ENCODE measurements at places on chromosomes 1 and 21.

- no peak for DNase-seq
These were observed 7.5 kb upstream of the SLC44A5 start for GRCh38 chr1:75618382-75618781.

DNA sequence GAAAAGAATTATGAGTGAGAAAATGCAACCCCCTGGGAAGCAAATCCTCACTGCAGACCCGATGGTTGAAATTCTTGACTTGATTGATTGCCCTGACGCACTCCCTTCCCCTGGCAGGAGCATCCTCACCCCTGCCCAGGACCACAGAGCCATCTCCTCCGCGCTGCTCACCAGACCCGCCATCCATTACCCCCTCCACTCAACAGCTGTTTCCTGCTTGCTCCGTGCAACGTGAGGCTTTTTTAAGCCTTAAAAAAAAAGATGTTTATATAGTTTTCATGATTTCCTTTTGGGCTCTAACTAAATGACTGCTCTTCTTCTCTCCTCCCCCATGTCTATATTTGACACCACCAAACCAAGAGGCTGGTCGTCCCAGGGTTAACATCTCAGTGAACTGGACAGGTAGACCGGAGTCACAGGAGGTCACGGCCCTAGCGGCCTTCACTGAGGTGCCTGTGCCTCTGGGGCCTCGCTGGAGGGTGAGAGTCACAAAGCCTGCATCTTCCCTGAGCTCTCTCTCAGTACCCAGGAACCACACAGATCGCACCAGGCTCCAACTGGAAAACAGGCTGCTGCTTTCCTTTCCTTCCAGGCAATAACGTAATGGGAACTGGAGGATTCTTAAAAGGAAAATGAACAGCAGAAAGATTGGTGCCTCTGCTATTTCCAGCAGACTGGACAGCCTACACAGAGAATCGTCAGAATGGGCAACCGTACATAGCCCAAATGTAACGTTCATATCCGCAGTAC is 49.8 kb downstream of the ZBTB18 start:
- DNase-seq: no peak

GRCh38 chr1:204348722-204349121 is 11.0 kb downstream of the PLEKHA6 start:
- DNase-seq: peak; percentile 58

DNA sequence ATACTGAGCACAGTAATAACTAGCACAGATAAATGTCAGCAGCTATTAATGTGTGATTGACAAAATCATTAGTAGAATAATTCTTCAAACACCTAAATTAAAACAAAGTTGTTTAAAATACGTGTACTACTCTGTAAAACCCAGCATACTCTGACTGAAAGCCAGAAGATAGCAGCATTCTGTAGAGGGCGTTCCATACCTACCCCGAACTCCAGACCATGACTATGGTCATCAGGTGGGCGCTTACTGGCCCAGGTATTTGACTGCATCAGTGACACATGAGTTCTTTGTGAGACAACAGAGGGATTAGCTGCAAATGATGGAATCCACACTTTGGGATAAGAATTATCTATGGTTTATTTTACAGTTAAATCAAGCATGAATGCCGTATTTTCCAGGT is 139.7 kb upstream of the POGK start:
- no peak for DNase-seq

GRCh38 chr1:53362851-53363642 is 35.2 kb upstream of the LRP8 start:
- DNase-seq: no peak

- no peak for DNase-seq
These were observed 77.4 kb downstream of the CCDC18 start for GRCh38 chr1:93257889-93258288.

DNA sequence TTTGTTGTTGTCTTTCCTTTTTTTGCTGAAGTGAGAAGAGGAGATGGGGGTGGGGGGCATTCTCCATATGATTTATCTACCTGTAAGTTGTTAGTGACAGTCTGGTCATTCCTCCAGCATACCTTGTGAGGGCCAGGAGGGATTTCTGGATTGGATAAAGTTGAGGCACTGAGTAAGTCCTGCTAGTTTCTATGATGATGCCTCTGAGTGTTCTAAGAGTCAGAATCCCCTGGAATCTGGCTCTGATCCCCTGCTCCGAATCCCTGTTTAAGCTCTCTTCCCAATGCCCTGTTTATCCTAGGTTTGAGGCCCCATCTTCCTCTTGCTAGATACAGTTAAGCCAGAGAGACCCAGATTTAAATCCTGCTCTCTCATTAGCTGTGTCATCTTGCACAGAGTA is 83.2 kb upstream of the HOOK1 start:
- no peak for DNase-seq

GRCh38 chr1:86472152-86472551 is 3.4 kb downstream of the CLCA1 start:
- DNase-seq: no peak

DNA sequence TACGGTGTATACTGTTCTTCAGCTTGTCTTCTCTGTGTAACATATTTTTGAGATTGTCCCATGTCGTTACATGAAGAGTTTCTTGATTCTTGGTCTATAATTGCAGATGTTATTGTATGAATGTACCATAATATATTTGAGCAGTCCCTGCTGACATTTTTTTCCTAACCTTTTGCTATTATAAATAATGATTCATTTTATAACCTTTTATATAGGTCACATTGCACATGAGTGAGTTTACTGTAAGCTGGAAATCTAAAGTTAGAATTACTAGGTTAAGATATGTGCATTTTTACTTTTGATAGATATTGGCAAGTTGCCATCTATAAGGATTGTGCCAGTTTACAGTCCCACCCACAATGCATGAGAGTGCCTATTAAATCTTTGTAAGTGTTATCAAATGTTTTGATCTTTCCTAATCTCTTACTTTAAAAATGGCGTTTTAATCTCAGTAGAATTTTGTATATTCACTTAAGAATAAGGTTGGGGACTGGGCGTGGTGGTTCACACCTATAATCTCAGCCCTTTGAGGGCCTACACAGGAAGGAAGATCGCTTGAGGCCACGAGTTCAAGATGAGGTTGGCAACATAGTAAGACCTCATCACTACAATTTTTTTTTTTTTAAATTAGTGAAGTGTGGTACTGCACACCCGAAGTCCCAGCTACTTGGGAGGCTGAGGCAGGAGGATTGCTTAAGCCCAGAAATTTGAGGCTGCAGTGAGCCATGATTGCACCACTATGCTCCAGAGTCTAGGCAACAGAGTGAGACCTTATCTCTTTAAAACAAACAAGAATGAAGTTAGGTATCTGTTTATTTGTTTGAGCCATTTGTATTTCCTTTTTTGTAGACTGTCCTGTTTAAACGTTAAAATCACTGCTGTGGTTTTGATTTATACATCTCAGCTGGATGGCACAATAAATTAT is 36.5 kb downstream of the ZMYM1 start:
- DNase-seq: no peak

- DNase-seq: no peak
These were observed 120.1 kb downstream of the XPR1 start for GRCh38 chr1:180751921-180752320.

DNA sequence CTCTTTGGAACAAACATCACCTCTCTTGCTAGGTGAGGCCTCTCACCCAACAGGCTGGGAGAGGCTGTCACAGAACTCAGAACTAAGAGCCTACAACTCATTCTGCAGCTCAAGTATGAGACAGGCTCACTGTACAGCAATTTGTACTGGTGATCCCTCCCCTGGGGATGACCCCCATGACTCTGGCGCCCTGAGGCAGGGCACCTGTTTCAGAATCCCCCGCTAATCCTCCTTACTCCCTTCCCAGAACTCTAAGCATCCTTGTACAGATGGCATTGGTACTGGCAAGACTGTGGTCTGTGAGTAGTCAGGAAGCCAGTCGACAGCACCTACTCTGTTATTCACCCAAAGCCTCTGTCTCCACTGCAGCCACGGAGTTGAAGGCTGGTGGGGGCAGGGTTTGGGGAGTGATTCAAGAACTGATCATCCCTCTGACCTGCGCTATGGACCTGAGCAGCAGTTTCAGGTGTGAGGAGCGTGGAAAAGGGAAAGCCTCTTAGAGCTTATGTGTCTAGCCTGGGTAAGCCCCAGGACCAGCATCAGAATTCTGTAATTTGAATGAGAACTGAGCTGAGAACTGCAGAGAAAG is 655.5 kb downstream of the KIF26B start:
- DNase-seq: no peak

DNA sequence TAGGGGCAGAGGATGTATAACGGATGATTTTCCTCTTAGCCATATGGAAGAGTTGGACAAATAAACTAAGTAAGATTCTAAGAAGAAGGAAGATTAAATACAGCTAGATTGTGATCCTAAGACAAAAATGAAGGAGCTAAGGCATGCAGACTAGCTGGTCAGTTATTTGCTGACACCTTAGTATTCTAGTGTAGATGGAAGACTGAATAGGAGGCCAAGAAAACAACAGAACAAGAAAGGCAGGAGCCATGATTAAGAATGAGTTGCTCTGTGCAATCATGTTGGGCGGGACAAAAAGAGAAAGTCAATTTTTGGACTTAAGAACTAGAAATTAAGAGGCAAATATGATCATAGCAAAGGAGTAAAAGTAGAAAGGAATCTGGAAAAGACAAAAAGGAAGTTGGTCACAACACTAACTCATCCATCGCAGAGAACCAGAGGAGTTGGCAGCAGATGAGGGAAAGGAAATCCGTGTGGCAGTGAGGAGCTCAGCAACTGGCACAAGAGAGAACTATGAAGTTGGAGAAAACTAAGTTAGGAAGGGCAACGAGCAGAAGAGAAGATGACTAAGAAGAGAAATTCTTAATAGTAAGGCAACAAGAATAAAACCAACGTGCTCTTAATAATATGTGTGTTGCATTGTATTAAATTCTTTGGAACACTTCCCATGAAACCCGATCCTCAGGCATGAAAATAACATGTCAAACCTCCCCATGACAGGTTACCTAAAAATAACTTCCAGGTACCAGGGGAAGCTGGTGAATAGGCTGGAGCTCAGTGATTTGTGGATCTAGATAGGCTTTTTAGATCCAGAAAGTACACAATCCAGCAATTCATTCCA is 234.4 kb downstream of the LTN1 start:
- DNase-seq: no peak

DNA sequence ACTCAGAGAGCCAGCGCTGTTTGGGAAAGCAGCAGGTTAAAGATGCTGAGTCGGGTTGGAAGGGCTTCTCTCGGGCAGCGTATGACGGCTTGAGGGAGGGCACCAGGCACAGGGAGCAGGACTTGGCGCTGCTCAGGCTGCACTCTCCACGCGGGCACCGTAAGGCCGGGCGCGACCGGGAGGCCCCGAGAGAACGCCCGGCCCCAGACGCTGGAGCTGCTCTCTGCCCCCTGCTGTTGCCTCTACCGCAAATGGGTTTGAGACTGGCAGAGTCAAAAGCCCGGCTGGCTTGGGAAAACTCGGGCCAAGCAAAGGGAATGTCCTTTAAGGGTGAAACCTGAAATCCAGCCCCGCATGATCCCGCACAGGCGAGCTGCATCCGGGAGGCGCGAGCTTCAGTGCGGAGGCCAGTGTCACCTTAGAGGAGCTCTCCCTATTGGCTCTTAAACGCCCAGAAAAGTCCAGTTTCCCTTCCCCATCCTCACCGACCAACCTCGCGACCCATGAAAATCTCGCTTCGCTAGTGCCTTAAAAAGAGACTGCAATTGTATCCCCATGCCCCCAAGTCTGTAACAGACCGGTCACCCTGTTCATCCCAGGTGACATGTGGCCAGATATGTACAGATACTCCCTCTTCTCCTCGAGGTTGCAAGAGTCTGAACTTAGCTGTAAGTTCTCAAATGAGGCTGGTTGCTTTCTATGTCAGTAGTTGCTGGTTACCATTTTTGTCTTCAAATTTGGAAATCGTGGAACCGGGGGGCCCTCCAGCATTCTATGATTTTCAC is 1.1 kb downstream of the PRRX1 start:
- no peak for DNase-seq

DNA sequence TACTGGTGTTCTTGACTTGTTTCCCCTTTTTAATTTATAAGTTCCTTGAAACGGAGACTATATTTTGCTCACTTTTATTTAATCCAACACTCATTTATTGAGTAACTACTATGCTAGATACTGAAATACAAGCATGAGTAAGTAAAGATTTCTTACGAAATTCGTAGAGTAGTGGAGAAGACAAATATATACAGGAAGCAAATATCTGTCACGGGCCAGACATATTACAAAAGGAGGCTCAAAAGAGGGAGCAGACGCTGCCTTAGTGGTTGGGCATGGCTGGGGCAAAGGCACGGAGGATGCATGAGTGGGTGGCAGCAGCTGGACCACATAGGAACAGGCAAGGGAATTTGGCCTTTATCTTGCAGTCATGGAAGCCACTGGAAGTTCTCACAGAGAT is 6.8 kb downstream of the NCF2 start:
- DNase-seq: no peak

DNA sequence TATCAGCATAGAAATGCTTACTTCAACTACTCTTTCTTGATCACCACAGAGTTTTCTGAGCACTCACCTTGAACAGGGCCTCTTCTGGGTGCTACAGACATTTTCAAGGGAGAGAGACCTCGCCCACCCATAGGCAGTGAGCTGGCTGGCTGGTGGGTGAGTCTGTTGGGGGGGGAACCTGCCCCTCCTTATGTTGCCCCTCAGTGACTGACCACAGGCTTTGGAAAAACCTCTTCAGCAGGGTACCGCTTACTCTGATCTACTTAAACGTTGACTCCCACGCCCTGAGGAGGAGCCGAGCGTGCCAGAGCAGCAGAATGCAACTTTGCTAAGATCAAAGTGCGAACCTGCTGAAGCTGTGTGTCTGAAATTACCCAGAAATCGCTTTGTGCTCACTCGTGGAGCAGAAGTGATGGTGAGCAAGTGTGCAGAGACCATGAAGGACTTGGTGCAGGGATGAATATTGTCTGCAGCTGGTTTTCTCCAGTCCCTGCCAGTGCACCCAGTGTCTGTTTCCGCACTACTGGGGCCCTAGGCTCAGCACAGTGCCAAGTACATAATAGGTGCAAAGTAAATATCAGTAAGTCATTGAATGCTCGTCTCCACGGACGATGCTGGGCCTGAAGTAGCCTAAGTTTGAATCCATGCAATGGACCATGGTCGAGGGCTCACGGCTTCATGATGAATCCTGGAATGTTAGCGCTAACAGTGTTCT is 158.7 kb upstream of the IRF2BP2 start:
- DNase-seq: no peak

DNA sequence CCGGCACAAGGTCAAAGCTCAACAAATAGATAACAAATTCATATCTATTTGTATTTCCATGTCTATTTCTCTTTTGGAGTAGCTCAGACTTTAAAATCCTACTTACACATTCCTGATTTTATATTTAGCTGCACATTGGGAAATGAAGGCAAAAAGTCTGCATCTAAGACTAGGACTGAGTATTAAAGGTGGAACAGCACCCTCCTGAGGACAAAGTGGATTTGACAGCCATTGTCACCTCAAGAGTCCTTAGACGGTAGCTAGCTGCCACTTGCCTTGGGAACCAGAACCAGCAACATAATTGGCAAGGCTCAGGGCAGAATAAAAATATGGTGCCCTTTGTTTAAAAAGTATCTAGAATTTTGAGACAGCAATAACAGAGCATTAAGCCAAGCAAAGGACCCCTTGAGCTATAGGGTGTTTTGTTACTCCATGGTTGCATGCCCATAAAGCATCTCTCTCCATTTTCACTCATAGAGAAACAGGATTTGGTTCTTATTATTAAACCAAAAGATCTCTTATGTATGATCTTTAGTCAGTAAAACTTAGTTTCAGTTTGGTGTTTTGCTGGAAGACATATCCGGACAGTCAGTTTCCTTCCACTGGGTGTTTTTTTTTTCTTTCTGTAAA is 30.0 kb upstream of the SGIP1 start:
- no peak for DNase-seq

GRCh38 chr1:44890007-44890406 is 47.0 kb upstream of the PTCH2 start:
- DNase-seq: no peak

- DNase-seq: no peak
These were observed 9.8 kb upstream of the NLRP3 start for GRCh38 chr1:247406014-247406656.

- DNase-seq: no peak
These were observed 30.8 kb downstream of the PLPP3 start for GRCh38 chr1:56548571-56548970.

Data from right renal cortex interstitium (tissue), 3 donors.